Cortex of kidney (tissue), 1 donor: ENCODE measurements at places on chromosomes 3 and 15.

DNA sequence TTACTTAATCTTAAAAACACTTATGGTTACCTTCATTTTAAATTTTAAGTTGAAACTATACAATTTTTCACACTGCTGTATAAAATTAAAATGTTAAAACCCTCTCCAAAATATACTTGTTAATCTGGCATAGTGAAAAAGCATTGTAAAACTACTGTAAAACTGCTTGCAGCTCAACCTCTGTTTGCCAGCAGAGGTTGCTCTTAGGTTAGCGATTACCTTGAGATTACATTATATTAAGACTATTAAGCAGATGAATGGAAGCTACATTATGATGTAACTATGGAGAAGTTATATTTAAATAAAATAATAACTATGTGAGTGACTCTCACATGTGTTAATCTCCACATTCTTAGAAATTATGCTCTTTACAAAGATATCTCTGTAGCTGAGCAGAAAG lies 143.6 kb upstream of the SLITRK3 start:
- no peak for DNase-seq

DNA sequence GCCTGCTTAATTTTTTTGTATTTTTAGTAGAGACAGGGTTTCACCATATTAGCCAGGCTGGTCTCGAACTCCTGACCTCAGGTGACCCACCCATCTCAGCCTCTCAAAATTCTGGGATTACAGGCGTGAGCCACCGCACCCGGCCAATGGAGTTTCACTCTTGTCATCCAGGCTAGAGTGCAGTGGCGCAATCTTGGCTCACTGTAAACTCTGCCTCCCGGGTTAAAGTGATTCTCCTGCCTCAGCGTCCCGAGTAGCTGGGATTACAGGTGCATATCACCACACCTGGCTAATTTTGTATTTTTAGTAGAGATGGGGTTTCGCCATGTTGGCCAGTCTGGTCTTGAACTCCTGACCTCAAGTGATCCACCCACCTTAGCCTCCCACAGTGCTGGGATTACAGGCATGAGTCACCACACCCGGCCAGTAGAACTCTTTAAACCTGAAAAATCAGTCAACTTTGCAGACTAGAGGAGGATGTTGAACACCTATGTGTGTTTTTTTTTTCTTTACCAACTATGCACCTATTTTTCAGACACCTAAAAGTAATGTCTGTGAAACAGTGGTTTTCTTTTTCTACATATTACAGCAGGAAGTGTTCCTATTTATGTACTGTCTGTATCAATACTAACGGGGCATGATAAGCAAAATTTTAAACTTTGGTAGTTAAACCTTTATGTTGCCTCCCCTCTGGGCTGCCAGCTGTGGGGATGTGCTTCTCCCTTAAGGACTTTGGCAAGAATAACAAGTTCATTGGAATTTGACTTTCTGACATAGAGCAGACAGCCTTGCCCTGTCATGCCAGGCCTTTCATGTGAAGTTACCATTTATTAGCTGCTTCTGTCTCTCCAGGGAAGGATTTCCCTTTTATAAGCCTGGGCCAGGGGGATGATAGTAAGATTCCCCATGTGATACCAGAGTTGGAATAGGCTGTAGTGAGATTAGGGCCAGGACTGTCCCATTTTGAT lies 8.1 kb downstream of the ARIH2 start:
- no peak for DNase-seq

DNA sequence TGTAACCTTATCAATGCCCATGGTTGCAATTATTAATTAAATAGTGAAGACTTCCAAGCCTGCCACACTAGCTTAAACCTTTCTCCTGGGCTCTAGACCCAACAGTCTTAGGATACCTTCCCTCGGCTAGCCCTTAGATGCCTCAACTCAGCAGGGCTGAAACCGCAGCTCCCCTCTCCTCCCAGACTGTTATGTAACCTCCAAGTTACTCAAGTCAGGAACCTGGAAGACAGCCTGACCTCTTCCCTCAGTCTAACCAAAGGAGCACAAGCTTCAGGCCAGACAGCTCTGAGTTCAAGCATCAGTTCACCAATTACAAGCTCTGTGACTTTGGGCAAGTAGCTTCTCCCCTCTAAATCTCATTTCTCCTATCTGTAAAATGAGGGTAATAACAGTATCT lies 70.5 kb upstream of the HACD2 start:
- DNase-seq: no peak

GRCh38 chr15:59160880-59161593 lies 45.6 kb upstream of the LDHAL6B start:
- no peak for DNase-seq

DNA sequence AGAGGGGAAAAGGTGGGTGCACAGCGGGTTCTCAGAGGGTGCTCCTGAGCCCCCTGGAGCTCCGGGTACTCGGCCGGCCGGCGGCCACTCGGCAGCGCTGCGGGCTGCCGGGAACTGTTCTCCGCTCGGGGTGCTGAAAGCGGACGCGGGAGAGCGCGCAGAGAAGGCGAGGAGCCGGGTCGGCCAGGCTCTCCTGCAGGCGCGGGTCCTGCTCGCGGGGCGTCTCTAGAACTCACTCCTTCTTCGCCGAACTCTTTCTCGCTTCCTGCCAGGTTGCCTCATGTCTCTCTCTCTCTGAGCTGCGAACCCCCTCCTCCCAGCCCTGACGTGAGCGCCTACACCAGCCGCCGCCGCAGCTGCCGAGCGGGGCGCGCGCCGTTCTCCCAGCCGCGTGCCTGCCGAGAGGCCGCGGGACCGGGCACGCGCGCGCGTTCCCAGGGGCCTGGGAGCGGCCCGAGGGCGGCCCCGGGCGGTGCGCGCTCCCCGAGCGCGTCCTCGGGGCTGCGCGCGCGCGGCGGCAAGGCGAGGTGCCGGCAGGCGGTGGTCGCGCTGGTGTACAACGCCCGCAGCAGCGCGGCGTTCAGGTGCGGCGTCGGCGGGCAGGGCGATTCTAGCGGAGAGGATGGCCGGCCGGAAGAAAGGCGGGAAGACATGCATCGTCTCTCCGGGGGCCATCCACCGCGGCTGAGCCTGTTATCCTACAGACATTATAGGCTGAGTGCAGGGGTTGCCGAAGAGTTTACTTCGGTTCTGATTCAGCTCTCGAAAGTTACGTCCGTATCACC lies at the start of gene PEX5L:
Gene PEX5L (minus strand): TSS at position 267 of the 785 bp plus-strand sequence. CDS start 338 bp downstream, outside the sequence.
- DNase-seq: no peak
